HCT116 (cell line): ENCODE measurements at places on chromosomes 3 and 15. TPM values are rescaled to one million over a fixed set of nuclear protein-coding genes. Genes with fewer than 3 reads are reported as not detected.

DNA sequence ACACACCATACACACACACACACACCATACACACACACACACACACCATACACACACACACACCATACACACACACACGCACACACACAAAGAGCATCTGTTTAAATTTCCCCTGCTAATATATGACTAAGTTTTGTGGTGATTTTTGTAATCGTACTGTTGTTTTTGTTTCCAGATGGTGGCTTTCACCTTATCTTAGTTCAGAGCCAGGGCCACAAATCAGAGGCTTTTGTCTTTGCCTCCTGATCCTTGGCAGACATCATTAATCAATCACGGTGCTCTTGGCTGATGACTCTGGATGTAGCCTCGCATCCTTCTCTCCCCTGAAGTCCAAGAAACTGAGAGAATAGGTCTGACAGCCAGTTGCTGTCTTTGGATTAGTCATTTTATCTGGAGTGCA, 52.1 kb downstream of the EDEM1 start:
- DNase-seq: no peak
- no peaks in the 10 kb centered on the region for H3K36me3 ChIP-seq
- H3K27me3 ChIP-seq: no peaks in the 10 kb centered on the region
- H3K27ac ChIP-seq: no peak overlapping the region
- H3K4me3 ChIP-seq: no peak overlapping the region

The NT5DC2 gene
- 125 TPM for total RNA-seq

The MCTP2 gene
- total RNA-seq: 12.9 TPM

DNA sequence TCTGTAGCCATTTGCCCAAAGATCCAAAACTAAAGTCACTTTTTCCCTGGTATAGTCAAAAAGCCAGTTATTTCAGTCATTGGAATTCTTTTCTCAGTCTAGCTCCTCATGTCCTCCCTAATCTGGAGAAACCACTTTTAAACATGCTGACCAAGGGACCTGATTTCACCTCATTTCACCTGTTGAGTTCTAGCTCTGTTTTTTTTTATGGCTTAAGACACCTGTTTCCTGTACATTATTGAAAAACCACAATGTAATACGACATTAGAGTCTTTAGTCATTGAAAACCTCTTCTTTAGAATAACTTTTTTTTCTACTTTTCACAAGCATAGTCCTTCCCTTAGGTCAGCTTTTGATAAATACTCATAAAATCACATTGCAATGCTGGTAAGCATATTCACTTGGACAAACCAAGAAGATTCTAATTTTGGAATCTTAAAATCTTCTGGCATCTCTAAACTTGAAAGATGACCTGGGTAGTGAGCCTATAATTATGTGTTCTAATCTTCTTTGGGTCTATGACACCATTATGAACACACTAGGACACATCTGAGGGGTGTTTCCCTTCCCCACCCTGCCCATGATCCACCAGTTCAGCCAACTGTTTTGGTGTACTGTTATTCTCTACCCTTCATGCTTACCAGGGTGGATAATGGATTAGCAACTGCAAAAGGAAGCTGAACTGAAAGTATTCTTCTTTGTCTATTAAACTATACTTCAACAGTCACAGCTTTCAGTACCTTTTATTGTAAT, 103.5 kb upstream of the FXR1 start:
- no peak overlapping the region for H3K4me3 ChIP-seq
- no peak for DNase-seq
- peaks cover 48% of the 10 kb centered on the region; the same call in 1 of the 2 replicates for H3K27me3 ChIP-seq
- no peaks in the 10 kb centered on the region for H3K36me3 ChIP-seq
- no peaks in the 10 kb centered on the region for H3K4me1 ChIP-seq

GRCh38 chr15:74844319-74845207, 1.6 kb upstream of the ULK3 start:
- H3K4me1 ChIP-seq: peaks cover 9% of the 10 kb centered on the region; the same call in 1 of the 2 replicates
- H3K36me3 ChIP-seq: peaks cover 26% of the 10 kb centered on the region; the same call in 1 of the 2 replicates
- H3K4me3 ChIP-seq: no peak overlapping the region
- 0 out of 2 replicates have a peak overlapping the region, but pooled peaks have one; percentile 93 for H3K27ac ChIP-seq
- no peak for DNase-seq
- no peaks in the 10 kb centered on the region for H3K27me3 ChIP-seq

The ANKDD1A gene
- 8.1 TPM for total RNA-seq

- H3K4me1 ChIP-seq: peaks cover 44% of the 10 kb centered on the region
- no peaks in the 10 kb centered on the region for H3K27me3 ChIP-seq
- no peak for DNase-seq
Observed at GRCh38 chr15:68818066-68818768, 2.5 kb downstream of the ANP32A start.

- H3K27me3 ChIP-seq: no peaks in the 10 kb centered on the region
- H3K4me1 ChIP-seq: no peaks in the 10 kb centered on the region
- H3K27ac ChIP-seq: no peak overlapping the region
- H3K36me3 ChIP-seq: no peaks in the 10 kb centered on the region
- H3K4me3 ChIP-seq: no peak overlapping the region
- DNase-seq: no peak
Observed at GRCh38 chr3:9015250-9015649, 52.0 kb upstream of the RAD18 start.

DNA sequence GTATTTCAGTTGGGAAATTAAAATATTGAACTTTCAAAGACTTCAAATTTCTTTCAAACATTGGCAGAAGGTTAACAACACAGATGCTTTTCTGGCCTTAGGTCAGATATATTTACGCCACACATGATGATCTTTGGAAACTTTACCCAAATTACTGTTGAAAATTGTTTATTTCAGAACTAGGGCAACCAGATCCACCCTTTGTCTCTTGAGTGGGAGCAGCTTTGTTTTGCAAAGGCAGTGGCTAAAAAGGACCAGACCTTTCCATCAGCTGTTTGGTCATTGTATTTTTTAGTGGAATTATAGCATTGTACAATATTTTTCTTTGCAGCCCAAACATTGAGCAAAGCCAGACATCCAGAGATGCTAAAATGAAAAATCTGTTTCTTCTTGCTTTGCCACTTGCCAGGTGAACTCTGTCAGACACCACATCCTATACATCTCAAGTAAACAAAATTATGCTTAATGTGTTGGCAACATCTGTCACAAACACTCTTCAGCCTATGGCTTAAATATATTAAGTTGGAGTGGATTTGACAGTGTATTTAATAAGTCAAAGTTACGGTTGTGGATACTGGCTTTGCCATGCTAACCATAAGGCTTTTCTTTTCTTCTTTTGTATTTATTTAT, 651.9 kb downstream of the RBMS3 start:
- no peak overlapping the region for H3K27ac ChIP-seq
- no peak for DNase-seq
- H3K4me3 ChIP-seq: no peak overlapping the region
- no peaks in the 10 kb centered on the region for H3K27me3 ChIP-seq
- no peaks in the 10 kb centered on the region for H3K36me3 ChIP-seq
- H3K4me1 ChIP-seq: no peaks in the 10 kb centered on the region

- DNase-seq: no peak
- no peaks in the 10 kb centered on the region for H3K27me3 ChIP-seq
- no peaks in the 10 kb centered on the region for H3K36me3 ChIP-seq
- H3K4me1 ChIP-seq: no peaks in the 10 kb centered on the region; the same call in 1 of the 2 replicates
- H3K27ac ChIP-seq: no peak overlapping the region
Observed at GRCh38 chr3:176950743-176951142, 246.5 kb downstream of the TBL1XR1 start.

GRCh38 chr3:128185630-128186447, 32.6 kb downstream of the EEFSEC start:
- H3K36me3 ChIP-seq: no peaks in the 10 kb centered on the region
- no peak overlapping the region for H3K4me3 ChIP-seq
- H3K27ac ChIP-seq: no peak overlapping the region
- no peaks in the 10 kb centered on the region for H3K4me1 ChIP-seq
- no peaks in the 10 kb centered on the region for H3K27me3 ChIP-seq
- DNase-seq: no peak

GRCh38 chr3:48088056-48088748, 72.0 kb upstream of the MAP4 start:
- H3K4me3 ChIP-seq: peak overlapping the region; percentile 94
- no peaks in the 10 kb centered on the region for H3K27me3 ChIP-seq
- peak overlapping the region; percentile 97 for H3K27ac ChIP-seq
- no peak for DNase-seq
- peaks cover 11% of the 10 kb centered on the region for H3K4me1 ChIP-seq

The CAND2 gene
- total RNA-seq: not detected

The STAC gene
- not detected for total RNA-seq

DNA sequence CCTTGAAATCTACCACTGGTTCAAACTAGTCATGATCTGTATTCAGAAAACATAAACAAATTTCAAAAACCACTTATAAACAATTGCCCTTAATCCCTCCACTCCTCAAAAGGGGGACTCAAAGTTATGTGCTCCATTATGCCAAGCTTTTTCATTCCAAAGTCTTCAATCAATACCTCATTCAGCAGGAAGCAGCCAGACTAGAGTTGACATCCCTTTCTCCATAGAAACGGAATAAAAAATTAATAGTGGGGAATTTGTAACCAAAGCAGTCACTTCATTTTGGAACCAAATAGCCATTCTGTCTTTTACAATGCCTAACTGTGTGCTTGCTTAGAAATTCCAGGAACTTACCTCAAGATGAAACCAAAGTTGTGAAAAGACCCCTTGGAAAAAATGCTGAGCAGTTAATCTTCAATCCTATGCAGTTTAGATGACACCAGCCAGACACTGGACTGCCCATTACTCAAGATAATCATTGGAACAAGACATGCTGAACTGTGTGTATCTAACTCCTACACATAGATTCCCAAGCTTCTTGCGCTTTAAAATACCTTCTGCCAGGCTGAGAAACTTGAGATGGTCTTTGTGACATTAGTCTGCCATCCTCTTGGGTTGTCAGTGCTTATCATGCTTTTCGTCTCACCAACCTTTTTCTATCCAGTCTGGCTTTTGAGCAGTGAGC, 406.2 kb downstream of the PLOD2 start:
- no peak for DNase-seq
- no peaks in the 10 kb centered on the region for H3K27me3 ChIP-seq
- no peak overlapping the region for H3K4me3 ChIP-seq
- no peaks in the 10 kb centered on the region for H3K4me1 ChIP-seq

DNA sequence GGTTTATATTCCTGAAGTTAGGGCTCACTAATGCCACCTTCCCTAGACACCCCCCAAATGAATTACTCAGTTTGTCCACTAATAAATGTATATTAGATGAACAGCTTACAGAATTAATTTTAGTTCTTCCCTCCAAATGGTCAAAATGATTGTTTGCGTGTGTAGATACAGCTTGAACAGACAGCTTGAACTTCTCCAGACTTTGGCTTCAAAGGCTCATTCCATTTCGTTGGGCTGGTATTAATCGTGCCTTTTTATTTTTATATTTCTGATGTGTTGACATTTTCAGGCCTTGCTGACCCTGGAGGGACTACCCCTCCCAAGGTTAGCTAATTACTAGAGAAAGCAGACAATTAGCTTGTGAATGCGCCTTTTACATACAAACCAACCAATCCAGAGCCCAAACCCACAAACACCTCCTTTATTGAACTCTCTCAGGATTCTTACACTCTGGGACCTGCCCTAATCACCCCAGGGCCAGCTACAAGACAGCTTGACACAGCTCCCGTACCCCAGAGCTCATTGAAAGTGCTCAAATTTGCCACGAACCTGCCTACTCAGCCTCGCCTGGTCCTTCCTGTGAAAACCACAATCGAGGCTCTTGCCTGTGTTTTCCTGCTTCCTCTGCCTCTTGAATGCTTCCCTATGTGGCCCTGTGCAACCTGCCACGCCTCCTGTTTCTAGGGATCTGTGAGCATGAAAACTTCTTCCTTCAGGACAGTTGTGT, 40.3 kb downstream of the RPL22L1 start:
- H3K36me3 ChIP-seq: no peaks in the 10 kb centered on the region
- H3K27ac ChIP-seq: no peak overlapping the region
- peaks cover 5% of the 10 kb centered on the region; the same call in 1 of the 2 replicates for H3K27me3 ChIP-seq
- no peak overlapping the region for H3K4me3 ChIP-seq

The RTP1 gene
- not detected for total RNA-seq

DNA sequence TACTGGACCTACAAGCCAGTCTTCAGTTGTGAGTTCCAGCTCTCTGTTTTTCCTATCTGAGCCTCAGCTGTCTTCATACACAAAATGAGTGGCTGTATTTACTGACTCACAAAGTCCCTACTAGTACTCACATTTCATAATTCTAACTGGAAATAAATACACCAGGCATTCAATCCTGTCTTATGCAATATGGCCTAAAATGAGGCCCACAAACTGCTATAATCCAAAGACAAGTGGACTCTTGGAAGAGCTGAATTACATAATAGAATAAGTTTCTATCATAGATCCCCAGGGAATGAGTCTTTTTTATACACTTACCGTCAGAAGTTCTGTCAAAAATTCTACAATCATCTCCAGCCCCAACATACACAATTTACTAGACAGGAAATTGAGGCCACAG, 211.9 kb downstream of the LRRN1 start:
- DNase-seq: no peak
- H3K36me3 ChIP-seq: no peaks in the 10 kb centered on the region
- no peaks in the 10 kb centered on the region for H3K27me3 ChIP-seq

DNA sequence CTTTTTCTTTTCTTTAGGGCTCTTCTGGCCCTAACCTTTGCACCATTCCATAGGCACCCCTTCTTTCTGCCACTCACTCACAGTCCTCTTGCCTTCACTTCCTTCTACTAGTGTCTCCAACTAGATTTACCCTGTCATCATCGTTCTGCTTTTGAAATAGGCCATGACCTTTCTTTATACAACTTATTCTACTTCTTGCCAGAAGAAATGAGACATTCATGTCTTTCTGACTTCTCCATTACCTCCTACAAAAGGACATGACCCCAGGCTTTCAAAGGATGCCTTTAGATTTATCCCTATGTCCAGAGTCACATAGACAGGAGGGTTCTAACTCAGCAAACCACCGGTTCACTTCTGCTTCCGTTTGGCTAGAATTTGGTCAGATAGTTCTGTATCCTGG, 336.4 kb upstream of the LRRFIP2 start:
- H3K4me3 ChIP-seq: no peak overlapping the region
- no peaks in the 10 kb centered on the region for H3K36me3 ChIP-seq
- peaks cover 11% of the 10 kb centered on the region; the same call in 1 of the 2 replicates for H3K27me3 ChIP-seq
- DNase-seq: no peak
- H3K4me1 ChIP-seq: no peaks in the 10 kb centered on the region
